ENCODE measurements at places on chromosomes 6 and 20.

DNA sequence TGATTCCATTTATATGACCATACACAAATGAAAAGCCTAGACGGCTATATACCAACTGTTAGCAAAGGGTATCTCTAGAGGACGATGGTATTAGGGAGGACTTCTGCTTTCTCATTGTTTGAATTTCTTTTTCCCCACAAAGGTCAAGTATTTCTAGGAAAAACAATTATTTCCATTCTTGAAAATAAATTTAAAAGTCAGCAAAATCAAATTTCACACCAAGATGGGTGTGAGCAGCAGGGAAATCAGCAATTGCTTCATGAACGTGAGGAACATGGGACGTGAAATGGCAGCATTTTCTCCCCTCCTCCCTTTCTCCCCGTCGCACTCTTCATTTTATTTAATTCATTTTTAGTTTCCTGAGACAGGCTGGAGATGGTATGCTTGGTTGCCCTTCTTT lies 5.2 kb upstream of the ZFAND3 start:
- no peak for DNase-seq

GRCh38 chr20:19583532-19584175 lies 174.4 kb upstream of the RIN2 start:
- peak; percentile 68 for DNase-seq

- no peak for DNase-seq
Observed at GRCh38 chr6:125732398-125732797, 17.0 kb upstream of the HEY2 start.

DNA sequence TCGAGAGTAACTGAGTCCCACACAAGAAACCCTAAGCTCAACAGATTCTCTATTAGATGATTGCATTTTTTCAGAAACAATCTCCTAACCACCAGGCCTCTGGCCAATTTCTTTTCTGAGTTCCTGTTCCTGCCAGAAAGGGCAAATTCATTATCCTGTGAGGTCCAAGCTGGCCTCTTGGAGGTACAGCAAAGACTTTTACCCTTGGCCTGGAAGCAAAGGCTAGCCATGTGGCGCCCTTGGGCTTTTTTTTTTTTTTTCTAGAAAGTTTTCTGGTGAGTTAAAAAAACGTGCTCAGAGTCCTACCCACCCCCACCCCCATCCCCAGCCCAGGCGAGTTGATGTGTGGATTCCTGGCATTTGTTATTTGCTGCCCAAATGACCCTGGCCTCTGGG lies 59.0 kb upstream of the EEF1A1 start:
- peak; percentile 94 for DNase-seq

DNA sequence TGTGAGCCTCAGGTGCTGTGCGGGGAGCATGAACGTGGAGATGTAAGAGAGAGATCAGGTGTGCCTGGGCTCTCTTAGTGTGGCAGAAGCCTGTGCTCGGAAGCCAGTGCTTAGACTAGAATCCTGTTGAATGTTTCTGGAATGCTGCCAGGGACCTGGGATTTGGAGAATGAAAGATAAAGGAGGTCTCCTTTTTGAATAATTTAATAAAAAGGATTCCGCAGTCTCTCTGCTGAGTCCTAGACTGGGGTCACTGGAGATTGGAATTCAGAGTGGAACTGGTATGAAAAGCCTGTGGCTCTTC lies 18.8 kb upstream of the EFCAB8 start:
- DNase-seq = no peak

DNA sequence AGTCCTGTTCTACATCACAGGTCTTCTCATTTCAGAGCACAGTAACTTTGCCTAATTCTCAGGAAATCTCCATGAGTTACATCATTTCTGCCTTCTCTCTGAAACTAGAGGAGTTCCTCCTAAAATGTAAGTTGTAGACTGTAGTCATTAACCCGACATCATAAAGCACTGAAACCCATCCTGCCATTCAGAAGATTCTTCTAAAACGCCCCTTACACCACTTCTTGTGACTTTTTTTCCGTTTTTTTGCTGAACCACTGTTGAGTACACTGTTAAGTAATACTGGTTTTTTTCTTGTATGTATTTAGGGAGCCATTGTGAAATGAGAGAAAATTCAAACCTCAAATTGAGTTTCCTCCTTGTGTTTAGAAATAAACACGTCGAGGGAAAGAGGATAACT lies 117.3 kb downstream of the MAP3K4 start:
- DNase-seq = no peak

DNA sequence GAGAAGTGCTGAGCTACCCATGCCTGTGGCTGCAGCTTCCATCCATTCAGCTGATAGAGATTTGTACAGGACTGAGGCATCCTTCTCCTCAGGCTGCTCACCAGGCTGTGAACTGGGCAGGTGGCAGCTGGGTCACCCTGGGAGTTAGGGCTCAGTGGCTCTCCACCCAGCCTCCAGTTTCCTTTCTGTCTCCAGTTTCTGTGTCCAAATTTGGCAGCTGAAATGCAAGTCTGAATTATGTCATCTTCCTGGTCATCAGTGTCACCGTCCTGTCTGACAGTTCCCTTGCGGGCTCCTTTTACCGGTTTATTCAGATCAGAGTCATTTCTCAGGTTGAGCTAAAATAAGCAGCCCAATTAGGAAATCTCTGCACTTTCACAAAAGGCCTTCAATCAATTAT lies 93.3 kb downstream of the EDN1 start:
- DNase-seq = no peak

GRCh38 chr6:44060612-44061374 lies 66.5 kb downstream of the MRPL14 start:
- no peak for DNase-seq

Data from EH (cell line).